ENCODE measurements at places on chromosomes 5 and 9.

- DNase-seq, result no peak
These were observed 97.1 kb upstream of the PRSS3 start for GRCh38 chr9:33698267-33698666.

- no peak for DNase-seq
These were observed 580.2 kb upstream of the FAM174A start for GRCh38 chr5:99955006-99955405.

GRCh38 chr5:163269624-163270023, 167.8 kb upstream of the CCNG1 start:
- no peak for DNase-seq

DNA sequence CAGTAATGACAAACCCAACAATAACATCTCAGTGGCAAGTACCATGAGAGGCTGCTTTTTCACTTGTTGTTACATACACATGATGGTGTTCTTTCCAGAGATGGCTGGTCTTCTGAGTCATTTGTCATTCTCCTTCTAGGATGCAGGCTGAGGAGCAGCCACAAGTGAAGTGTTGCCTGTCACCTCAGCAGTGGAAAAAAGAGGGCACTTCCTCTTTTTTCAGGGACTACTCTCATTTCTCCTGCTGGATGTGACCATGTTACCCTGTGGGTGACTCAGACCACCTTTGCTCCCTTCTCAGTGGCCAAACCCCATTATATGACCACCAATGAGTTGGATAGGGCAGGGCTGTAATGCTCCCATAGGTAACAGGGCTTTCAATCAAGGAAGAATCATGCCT, 587.0 kb upstream of the ADAMTS16 start:
- DNase-seq, result no peak

DNA sequence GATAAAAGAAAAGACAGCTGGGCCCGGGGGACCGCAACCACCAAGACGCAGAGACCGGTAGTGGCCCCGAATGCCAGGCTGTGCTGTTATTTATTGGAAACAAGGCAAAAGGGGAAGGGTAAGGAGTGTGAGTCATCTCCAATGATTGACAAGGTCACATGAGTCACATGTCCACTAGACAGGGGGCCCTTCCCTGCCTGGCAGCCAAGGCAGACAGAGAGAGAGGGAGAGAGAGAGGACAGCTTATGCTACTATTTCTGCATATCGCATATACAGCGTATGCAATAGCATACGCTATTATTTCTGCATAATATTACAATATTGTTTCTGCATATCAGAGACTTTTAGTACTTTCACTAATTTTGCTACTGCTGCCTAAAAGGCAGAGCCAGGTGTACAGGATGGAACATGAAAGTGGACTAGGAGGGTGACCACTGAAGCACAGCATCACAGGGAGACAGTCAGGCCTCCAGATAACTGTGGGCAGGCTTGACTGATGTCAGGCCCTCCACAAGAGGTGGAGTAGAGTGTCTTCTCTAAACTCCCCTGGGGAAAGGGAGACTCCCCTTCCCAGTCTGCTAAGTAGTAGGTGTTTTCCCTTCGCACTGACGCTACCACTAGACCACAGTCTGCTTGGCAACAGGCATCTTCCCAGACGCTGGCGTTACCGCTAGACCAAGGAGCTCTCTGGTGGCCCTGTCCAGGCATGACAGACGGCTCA, 50.3 kb downstream of the RFX3 start:
- DNase-seq, result no peak

GRCh38 chr9:79154806-79155205, 417.0 kb upstream of the TLE4 start:
- DNase-seq, result no peak

DNA sequence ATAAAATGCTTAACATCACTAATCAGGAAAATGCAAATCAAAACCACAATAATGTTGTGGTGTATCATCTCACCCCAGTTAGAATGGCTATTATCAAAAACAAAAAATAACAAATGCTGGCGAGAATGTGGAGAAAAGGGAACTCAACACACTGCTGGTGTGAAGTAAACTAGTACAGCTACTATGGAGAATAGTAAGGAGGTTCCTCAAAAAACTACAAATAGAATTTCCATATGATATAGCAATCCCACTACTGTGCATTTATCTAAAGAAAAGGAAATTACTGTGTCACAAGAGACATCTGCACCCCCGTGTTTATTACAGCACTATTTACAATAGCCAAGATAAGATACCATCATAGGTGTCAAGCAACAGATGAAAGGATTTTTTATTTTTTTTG, 214.5 kb upstream of the RASA1 start:
- DNase-seq, result no peak

DNA sequence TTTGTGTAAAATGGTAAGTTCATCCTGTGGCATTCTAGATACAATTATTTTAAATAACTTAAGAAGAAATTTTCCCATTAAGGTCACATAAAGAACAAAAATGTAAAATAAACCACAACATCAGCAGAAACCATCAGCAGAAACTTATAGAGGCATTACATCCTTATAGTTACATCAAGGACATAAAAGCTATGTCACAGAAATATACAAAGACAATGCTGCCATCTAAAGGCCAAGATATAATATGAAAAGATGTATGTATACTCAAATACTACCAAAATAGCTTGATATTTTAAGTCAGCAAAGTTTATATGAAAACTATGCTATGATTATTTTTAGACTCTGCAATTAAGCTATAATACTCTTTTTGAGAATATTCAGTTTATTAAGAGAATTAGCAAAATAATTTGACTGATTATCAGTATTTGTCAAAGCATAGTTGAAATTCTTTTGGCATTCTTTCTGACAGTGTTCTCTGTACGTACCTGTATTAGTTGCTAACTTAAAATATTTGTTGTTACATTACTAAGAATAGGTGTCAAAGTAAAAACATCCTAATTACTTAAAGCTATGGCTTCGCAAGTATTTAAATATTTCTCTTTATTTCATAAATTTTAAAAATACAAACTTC, 36.2 kb downstream of the FBXL17 start:
- no peak for DNase-seq

GRCh38 chr5:94778299-94778698, 159.8 kb downstream of the SLF1 start:
- no peak for DNase-seq

- DNase-seq, result no peak
These were observed 136.5 kb downstream of the SV2C start for GRCh38 chr5:76219636-76220035.

DNA sequence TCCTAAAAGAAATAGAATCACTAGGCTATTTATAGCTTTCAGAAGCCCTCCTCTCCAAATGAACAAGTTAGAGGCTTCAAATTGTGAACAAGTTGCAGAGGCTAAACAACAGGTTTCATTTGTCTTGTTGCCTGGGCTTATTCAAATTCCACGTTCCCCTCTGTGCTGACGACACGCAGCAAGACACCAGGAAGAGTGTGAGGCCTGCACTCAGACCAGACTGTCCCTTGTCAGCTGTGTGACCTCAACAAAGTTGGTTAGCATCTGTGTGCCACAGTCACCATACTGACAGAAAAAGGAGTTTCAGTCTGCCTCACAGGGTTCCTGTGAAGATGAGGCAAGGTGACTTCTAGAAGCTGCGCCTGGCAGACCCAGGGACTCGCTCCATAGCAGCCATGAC, 22.1 kb upstream of the GABBR2 start:
- DNase-seq, result no peak

DNA sequence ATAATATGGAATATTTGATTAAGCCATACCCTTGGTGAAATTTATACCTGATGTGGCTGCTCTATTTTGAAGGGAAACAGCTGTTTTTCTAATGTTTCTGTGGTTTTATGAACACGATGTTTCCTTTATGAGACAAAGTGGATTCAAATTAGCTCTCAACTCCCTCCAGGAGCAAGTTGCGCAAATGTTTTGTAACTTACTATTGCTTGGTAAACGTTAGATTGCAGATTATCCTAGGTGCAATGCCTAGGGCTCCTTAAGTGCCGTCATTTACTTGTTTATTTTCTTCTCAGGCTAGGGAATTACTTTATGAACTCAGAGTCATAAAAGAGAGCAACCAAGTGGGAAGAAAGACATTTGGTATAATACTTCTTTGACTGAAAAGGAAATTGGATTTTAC, 763.1 kb downstream of the TAF11L14 start:
- no peak for DNase-seq

DNA sequence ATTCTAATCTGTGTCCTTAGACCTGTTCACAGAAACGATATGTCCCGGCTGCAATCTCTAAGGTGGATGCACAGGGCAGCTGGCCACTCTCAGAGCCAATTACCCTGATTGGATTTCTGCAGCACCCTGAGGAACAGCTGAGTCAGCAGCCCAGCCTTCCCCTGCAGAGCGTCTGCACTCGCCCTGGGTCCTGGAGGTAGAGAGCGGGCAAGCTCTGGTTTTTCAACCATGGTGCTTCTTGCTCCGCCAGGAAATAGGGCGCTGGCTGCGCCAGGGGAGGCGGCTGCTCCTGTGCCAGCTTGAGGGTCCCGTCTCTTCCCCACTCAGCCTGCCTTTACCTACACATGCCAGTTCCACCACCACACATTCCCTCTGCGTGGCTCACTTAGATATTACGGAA, 19.2 kb downstream of the NDUFS6 start:
- no peak for DNase-seq

DNA sequence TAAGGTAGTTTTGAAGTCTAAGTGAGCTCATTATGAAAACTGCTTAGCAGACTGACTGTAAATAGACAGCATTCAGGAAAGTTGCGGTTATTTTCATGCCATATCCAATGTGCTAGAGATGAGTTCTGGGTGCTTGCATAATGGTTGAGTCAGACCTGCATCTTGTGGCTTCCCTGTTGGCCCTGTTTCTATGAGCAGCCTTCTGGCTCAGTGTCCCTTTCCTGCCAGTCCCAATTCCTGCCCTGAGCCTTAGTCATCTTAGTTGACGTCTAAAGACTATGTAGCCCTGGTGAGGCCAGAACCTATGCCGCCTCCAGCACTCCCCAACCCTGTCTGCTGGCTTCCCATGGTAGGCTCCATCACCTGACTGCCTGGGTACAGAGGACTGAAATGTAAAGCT, 76.3 kb upstream of the TNFSF8 start:
- no peak for DNase-seq

- DNase-seq, result no peak
These were observed 348.3 kb downstream of the ISL1 start for GRCh38 chr5:51731421-51732029.

DNA sequence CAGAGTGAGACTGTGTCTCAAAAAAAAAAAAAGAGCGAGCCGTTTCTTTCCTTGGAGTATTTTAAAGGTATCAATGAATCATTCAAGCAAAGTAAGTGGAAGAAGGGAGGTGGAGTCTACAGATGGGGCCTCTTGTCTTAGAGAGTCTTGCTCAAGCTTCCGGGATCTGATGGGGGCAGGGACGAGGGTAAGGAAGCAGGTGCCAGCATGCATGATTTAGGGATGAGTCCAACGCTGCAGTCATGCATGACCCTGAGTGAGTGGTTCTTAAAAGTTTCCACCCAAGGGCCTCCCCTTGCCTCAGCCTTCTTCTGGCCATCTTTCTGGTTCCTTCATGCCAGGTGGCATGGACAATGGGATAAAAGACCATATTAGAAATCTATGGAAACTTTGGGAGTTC, 79.6 kb downstream of the MYO10 start:
- no peak for DNase-seq

GRCh38 chr5:78221964-78222451, 72.5 kb downstream of the AP3B1 start:
- no peak for DNase-seq

All from activated CD8-positive, alpha-beta memory T cell treated with anti-CD3 and anti-CD28 coated beads for 24 hours (primary cell).